ENCODE measurements at places on chromosomes 7 and 10.

- no peak for DNase-seq
These were observed 330.0 kb downstream of the RNLS start for GRCh38 chr10:88253128-88253527.

DNA sequence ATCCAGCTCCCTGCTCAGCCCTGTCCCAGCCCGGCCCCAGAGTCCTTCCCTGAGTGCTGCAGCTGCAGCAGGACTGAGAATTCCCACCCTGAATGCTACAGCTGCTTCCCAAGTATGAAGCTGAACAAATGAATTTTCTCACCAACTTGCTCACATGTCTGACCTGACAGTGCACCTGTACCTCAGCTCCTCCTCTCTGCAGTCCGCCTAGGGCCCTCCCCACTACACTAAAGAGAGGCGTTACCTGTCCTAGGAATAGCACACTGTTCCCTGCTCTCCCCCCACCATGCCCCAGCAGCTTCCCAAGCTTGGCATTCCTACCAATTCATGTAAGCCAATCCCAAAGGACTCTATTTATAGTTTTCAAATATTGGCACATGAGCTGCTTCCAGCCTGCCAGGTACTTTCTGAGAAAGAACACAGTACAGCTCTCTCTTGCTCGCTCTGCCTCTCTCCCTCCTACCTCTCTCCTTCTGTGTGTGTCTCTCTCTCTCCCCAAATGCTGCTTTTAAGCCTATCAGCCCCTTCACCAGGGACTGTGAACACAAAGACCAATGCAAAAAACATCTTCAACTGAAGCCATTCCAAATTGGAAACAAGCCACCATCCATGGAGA is 400.1 kb downstream of the TNS3 start:
- DNase-seq, result no peak

- no peak for DNase-seq
These were observed 109.4 kb upstream of the ZMIZ1 start for GRCh38 chr10:78959217-78959923.

DNA sequence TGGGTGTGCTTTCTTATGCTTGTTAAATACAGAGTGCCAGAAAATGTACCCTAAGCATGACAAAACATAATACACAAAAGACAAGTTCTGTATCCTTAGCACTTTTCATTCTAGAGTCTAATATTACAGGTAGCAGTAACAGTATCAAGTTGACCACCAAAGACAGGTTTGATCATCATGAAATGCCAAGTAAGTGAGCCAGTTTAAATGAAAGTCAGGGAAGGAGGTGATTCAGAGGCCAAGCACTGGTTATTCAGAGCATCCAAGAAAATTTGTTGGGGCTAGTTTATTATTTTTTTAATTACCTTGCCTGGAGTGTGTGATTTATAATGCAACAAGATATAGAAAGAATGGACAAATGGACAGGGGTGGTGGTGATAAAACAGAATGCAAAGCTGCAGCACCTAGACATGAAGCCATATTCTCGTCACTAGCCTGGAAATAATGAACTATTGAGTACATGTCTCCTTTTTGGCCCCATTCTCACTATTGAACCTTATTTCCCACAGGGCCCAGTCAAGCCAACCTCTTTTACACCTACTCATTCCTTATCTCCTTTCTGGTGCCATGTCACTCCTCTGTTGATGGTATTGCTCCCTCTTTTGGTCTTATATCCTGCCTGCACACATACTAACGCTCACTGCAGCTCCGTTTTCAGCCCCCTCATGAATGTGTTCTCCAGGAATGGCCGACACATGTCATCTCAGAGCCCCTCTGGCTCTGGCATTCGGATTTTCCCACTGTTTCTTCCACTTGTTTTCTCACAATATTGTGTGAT is 78.6 kb upstream of the GLCCI1 start:
- no peak for DNase-seq

GRCh38 chr7:5477723-5478531 is 54.3 kb upstream of the TNRC18 start:
- no peak for DNase-seq

DNA sequence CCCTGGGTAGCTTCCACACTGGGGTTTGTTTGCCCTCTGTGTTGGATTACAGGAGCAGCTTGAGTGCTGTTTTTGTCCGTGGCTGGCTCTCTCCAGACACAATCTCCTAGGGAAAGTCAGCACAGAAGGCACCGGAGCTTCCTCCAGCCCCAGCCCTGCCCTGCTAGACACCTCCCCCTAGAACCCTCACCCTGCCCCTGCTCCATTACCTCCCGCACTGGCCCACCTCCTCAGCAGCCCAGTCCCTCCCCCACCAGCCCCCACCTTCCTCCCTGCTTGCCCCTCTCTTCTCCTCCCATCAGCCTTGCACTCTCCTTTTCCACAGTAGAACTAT is 130.5 kb downstream of the ADCY1 start:
- no peak for DNase-seq

DNA sequence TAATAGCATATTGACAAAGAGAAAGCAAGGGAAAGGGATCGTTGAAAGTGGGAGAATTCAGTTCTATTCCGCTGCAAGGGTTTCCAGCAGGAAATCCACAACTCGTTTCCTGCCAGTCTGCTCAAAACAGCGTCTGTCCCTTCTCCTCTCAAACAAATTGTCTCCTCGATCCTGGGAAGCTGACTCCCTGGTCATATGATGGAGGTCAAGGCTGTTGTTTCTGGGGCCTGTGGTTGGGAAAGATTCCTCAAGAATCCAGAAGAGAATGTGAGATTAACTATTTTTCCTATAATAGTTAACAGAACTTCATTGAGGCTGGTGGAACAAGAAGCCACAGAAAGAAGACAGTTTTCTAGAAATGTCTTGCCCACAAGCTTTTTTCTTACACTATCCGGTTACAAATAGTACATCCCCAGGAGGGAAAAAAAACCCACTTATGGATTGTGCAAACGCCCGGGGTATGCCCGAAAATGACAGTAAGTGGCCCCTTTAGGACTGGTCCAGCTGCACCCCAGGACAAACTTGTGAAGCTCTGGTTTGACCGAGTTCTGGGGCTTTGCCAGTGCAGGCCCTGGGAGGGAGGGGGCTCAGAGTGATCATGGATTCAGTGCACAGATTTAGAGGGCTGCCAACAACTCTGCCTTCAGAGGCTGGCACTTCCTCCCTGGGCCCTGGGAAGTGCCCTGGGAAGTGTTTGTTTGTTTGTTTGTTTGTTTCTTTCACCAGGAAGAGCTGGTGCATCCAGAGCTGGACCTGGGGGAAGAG is 49.4 kb upstream of the CTBP2 start:
- peak; percentile 30 for DNase-seq

- DNase-seq, result peak; percentile 51
These were observed 18.7 kb upstream of the ITGA8 start for GRCh38 chr10:15738270-15738925.

- DNase-seq, result no peak
These were observed 38.7 kb downstream of the NPS start for GRCh38 chr10:127587668-127588365.

GRCh38 chr10:94423627-94424026 is 21.3 kb downstream of the TBC1D12 start:
- no peak for DNase-seq

DNA sequence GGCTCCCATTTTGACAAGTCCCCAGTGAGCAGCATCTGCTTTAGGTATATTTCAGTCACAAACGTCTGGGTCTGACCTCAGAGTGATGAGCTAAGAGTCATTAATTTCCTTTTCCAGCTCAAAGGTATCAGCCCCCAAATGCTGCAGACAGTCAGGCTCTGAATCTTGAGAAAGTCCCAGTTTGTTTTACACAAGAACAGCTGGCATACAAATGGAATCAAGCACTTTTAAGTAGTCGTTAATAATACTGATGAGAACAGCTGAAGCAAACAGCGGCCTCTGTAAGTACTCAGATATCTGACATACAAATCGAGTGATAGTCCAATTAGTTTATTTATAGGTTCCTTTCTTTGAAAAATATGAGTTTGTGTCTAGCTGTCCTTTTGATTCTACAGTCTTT is 49.4 kb upstream of the MSRB2 start:
- DNase-seq, result no peak

DNA sequence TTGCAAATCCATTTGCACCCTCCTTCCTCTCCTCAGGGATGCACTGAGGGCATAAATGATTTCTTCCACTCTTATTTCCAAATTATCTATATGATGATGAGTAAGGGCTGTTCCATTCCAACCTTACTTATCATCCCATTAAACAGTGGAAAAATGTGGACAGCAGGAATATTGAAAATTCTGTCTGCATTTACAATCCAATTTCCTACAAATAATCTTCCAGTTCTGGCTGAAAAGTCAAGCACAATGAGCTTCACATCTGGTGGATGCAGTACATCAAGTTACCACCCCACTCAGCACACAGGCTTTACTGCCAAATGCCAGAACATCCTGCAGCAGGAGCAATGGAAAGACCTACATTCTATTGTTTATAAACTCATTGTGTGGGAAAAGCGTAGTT is 345.0 kb upstream of the STEAP1 start:
- DNase-seq, result no peak

DNA sequence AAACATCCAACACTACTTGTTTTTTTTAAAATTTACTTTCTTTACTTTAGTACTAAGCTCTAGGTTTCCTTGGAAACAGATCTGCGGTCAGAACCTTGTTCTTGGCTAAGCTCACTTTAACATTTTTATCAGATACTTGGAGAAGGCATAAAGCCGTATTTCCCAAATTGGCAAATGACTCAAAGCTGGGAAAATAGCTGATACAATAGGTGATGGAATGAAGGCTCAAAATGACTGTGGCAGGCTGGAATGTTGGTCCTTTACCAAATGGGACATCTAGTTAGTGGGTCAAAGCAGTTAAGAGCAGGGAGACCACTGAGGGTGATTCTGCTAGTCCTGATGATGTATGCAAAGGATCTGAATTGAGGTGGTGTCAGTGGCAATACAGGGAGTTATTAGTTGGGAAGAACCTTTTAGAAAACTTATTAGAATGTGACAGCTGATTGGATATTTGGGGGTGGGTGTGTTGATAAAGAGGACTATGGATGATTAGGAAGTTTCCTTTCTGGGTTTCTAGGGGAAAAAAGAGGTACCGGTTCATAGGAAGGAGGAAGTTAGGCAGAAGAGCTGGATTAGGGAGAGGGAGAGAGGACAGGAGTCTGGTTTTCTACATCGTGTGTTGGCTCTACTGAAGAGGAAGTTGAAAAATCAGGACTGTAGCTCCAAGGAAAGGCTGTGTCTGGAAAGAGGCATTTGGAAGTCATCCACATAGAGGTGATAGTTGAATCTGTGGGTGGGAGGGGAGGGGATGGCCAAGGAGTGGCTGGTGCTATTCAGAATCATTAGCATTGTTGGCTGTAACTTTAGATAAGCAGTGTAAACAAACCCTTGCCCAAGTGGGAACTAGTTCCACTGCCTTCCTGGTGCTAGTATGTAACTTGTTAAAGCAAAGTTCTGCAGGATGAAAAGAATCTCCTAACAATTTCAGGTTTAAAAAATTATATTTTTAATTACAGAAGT is 13.1 kb downstream of the PLCE1 start:
- DNase-seq, result peak; percentile 73

DNA sequence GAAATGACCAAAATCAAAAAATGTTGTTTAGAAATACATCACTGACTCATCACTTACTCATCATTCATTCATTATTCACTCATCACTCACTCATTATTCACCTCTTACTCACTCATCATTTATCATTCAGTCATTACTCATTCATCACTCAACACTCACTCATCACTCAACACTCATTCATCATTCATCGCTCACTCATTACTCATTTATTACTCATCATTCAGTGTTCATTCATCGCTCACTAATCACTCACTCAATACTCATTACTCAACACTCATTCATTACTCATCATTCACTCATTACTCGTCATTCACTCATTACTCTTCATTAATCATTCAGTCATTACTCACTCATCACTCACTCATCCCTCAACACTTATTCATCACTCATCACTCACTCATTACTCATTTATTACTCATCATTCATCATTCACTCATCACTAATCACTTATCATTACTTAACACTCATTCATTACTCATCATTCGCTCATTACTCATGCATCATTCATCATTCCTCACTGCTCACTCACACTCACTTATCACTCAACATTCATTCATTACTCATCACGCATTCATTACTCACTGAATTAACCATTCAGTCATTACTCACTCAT is 238.5 kb downstream of the ADARB2 start:
- no peak for DNase-seq

DNA sequence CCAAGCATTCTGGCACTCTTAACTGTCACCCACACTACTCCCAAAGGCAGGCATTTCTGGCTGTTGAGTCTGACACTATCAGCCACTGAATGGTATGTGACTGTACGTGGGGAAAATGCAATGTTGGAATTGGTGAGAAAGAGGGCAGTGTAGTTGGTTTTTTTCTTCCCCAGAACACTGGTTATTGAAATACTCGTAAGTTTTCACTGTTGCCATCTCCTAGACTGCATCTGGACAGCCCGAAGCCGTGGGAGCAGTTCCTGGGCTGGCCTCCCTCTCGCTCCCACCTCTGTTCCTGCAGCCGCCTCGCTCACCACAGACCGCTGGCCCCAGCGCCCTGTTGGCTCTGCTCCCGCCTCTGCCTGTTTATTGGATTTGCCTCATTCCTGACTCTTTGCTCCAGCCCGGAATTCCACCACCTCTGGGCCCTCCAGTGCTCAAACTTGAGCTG is 5.7 kb downstream of the PLCE1 start:
- peak; percentile 67 for DNase-seq

- no peak for DNase-seq
These were observed 142.2 kb downstream of the TWIST1 start for GRCh38 chr7:18975276-18975675.

- DNase-seq, result peak; percentile 25
These were observed 238.9 kb downstream of the CAMK1D start for GRCh38 chr10:12588091-12588860.

DNA sequence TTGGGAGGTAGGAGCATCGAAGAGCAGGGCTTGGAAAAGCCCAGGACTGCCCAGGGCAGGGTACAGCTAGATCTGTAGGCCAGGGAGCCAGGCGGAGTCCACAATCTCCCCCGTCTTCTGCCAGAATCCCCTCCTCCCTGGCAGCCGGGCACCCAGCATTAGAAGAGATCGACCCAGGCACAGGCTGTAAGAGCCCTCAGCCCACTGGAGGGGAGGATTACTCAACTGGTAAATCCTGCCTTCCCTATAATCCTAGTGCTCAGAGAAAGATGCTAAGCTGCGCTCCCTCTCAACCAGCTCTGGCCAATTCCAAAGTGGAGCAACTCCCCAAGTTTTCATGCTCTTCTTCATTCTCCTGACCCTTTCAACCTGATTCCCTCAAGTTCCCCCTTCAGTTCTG is 3.2 kb downstream of the SPOCK2 start:
- no peak for DNase-seq

DNA sequence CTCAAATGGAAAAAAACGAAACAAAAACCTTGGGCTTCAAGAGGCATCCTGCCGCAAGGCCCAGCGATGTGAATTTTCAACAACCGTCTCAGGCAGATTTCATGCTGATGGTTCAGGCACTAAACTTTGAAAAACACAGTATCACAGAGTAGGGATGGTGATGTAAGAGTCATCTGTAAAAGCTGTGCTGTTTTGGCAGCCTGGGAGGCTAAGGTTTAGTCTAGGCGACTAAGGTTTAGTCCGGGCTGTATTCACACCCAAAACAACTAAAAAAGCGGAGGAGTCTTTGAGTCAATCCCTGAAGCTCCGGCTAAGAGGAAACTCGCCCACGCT is 420 bp upstream of the MINPP1 start:
- no peak for DNase-seq

All from BJ (cell line).